ENCODE measurements at places on chromosomes 1 and 21.
A peak's percentile ranks its signal among the peaks of the same experiment; 100 is the strongest.

GRCh38 chr1:91727763-91728162, 158.2 kb downstream of the TGFBR3 start:
- no peak overlapping the region for H3K4me3 ChIP-seq
- peaks cover 7% of the 10 kb centered on the region for H3K27me3 ChIP-seq
- no peaks in the 10 kb centered on the region for H3K36me3 ChIP-seq
- H3K4me1 ChIP-seq: peaks cover 5% of the 10 kb centered on the region
- no peak overlapping the region for H3K27ac ChIP-seq

DNA sequence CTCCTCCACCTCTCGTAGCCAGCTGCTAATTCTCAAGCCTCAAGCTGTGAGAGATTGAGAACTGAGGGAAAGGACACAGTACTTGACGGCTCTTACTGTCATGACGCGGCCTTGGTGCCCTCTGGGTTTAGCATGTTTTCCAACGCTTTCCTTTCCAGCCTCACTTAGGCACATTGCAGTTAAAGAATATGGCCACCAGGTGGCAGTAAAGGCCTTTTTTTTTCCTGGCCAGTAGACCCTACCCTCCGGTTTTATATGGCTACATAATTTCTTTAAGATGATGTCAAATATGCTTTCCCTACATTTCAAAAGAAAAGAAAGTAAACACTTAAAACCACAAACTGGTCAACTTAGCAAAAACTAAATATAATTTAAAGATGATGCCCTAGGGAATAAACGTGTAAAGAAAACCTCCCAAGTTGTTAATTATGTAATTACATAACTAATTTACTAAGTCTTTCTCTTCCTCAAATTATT, 56.8 kb upstream of the PRDX6 start:
- peaks cover 13% of the 10 kb centered on the region for H3K36me3 ChIP-seq
- H3K27me3 ChIP-seq: no peaks in the 10 kb centered on the region
- peak overlapping the region; percentile 98 for H3K27ac ChIP-seq
- H3K4me3 ChIP-seq: peak overlapping the region; percentile 60
- peaks cover 43% of the 10 kb centered on the region for H3K4me1 ChIP-seq
- DNase-seq: peak; percentile 75

GRCh38 chr1:154871374-154871773, 1.3 kb upstream of the KCNN3 start:
- peaks cover 29% of the 10 kb centered on the region for H3K27me3 ChIP-seq
- no peak for DNase-seq
- H3K27ac ChIP-seq: no peak overlapping the region
- peaks cover 30% of the 10 kb centered on the region for H3K4me1 ChIP-seq
- no peak overlapping the region for H3K4me3 ChIP-seq
- no peaks in the 10 kb centered on the region for H3K36me3 ChIP-seq

GRCh38 chr21:26043891-26044290, 126.7 kb downstream of the APP start:
- no peak overlapping the region for H3K27ac ChIP-seq
- peaks cover 9% of the 10 kb centered on the region for H3K36me3 ChIP-seq
- H3K4me1 ChIP-seq: no peaks in the 10 kb centered on the region
- H3K4me3 ChIP-seq: no peak overlapping the region
- H3K27me3 ChIP-seq: peaks cover 2% of the 10 kb centered on the region
- DNase-seq: no peak

DNA sequence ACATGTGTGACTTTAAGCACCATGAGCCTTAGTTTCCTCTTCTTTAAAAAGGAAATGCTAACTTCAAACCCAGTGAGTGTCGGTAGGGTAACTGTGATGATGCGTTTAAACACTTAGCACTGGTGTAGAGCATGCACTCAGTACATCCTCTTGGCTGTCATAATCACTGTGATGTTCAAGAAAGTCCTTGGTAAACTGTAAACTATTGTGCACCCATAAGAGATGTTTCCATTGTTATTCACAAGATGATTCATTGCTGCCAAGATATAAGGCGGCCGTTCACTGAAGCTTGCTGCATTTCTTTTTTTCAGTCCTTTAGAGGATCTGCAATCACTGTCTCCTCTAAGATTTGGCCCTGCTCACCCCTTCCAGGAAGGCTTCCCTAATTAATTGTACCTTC, 61.8 kb upstream of the DAB1 start:
- no peaks in the 10 kb centered on the region for H3K36me3 ChIP-seq
- no peak for DNase-seq
- no peak overlapping the region for H3K4me3 ChIP-seq
- no peaks in the 10 kb centered on the region for H3K4me1 ChIP-seq

Data from memory B cell (primary cell).